ENCODE measurements at places on chromosomes 16 and 17. TPM values are rescaled to one million over a fixed set of nuclear protein-coding genes. Genes with fewer than 3 reads are reported as not detected.

The PRAC1 gene
- not detected for total RNA-seq

The NPIPA2 gene
- total RNA-seq, result not detected

The KIF2B gene
- not detected for total RNA-seq

The BCAR1 gene
- total RNA-seq, result 34.1 TPM

The NAE1 gene
- 56.4 TPM for total RNA-seq

The STAT3 gene
- 134 TPM for total RNA-seq

The CA5A gene
- total RNA-seq, result not detected

The SYT17 gene
- 4.0 TPM for total RNA-seq

The SMG1 gene
- total RNA-seq, result 121 TPM

The GPR142 gene
- not detected for total RNA-seq

The ITGAD gene
- 0.68 TPM for total RNA-seq

The TMIGD1 gene
- not detected for total RNA-seq

The MYADML2 gene
- total RNA-seq, result not detected

The ACD gene
- 17.5 TPM for total RNA-seq
